Skin of body (tissue), 3 donors: ENCODE measurements at places on chromosomes 3 and 15. TPM values are rescaled to one million over a fixed set of nuclear protein-coding genes. Genes with fewer than 3 reads are reported as not detected.

Gene NDN
- 61.5 TPM for total RNA-seq

Gene STAB1
- total RNA-seq: 42.4 TPM

Gene SLC12A8
- 4.3 TPM for total RNA-seq

Gene CLDN18
- total RNA-seq: not detected

Gene UPK1B
- total RNA-seq: 0.59 TPM

Gene SERINC4
- total RNA-seq: 0.10 TPM

Gene ITIH1
- 1.3 TPM for total RNA-seq

Gene INKA1
- total RNA-seq: 6.6 TPM

Gene SAMMSON
- 0.69 TPM for total RNA-seq

Gene TTLL13
- not detected for total RNA-seq

Gene MRPS11
- 17.4 TPM for total RNA-seq

Gene GPR27
- total RNA-seq: 5.2 TPM

Gene PPP2R3A
- total RNA-seq: 24.8 TPM

Gene SPESP1
- 0.99 TPM for total RNA-seq

Gene BFSP2
- total RNA-seq: not detected

Gene ABHD6
- total RNA-seq: 11.7 TPM

Gene POPDC2
- 5.5 TPM for total RNA-seq

Gene RBM5
- 247 TPM for total RNA-seq

Gene ZMYND10
- total RNA-seq: 0.89 TPM

Gene DNAJB11
- total RNA-seq: 39.3 TPM

Gene A4GNT
- total RNA-seq: not detected

Gene HHLA2
- total RNA-seq: not detected

Gene TMEM207
- total RNA-seq: not detected

Gene CFAP100
- not detected for total RNA-seq
